Hematopoietic multipotent progenitor cell treated with erythropoietin and hydrocortisone succinate and interleukin-3 and kit ligand, for 8 days (in vitro differentiated cells): ENCODE measurements at places on chromosomes 5 and 9.

GRCh38 chr5:140319833-140320232, 16.9 kb upstream of the PFDN1 start:
- no peak for DNase-seq

GRCh38 chr5:75460532-75460931, 50.9 kb downstream of the CERT1 start:
- no peak for DNase-seq

DNA sequence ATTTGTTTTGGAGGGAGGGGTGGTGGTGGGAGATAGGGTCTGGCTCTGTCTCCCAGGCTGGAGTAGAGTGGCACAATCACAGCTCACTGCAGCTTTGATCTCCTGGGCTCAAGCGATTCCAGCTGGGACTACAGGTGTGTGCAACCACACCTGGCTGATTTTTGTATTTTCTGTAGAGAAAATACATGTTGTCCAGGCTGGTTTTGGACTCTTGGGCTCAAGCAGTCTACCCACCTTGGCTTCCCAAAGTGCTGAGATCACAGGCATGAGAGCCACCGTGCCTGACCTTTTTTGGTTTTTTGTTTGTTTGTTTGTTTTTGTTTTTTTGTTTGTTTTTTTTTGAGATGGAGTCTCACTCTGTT, 15.4 kb downstream of the STXBP1 start:
- DNase-seq: no peak

DNA sequence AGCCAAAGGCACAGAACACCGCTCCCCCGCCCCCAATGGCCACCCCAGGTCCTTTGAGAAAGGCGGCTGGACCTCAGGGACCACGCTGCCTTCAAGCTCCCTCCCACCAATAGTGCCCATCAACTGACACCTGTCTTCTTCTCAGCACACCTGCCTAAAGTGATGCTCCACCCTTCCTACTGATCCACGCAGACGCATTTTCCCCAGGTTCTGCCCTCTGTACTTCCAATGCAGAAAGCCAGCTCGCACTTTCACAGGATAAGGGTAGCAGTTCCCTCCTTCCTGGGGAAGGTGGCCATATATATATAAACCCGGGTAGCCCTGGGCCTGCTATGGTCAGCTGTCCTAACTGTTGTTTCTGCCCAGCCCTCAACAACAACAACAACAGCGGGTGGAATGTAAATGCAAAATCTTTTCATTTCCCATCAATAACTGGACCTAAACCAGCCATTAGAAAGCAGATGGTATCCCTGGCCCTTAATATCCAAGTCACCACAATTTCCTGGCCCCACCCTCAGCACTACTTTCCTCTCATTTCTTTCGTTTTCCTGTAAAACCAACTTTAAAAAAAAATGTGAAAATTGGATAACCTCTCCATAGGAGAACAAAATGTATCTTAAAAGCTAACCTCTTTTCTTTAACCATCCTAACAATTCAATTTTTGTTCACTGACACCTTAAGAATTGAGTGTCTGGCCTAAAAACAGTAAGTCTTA, 1.7 kb downstream of the GOLM1 start:
- DNase-seq: no peak
